ENCODE measurements at places on chromosomes 3 and 15.

GRCh38 chr15:61198722-61199121, 30.4 kb downstream of the RORA start:
- DNase-seq = no peak

GRCh38 chr3:122598556-122598955, 21.1 kb downstream of the PARP15 start:
- DNase-seq = no peak

- DNase-seq = peak; percentile 23
Measured at GRCh38 chr3:42493798-42494151, 8.7 kb upstream of the VIPR1 start.

DNA sequence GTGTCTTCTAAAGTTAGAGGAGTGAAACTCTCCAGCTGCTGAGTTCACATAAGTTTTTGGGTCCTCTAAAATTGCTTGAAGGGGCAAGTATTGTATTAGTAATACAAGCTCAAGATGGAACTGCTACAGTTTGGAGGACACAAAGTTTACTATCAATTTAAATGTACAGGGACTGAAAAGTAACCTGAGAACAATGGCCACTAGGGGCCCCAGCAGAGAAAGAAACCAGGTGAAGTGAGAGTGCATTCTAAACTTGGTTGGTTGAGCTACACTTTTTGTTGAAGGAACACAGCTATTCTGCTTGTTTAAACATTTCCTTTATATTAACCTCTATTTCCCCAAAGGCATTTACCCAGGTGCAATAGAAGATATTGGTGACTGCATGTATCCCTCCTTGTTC, 755.5 kb downstream of the GBE1 start:
- no peak for DNase-seq

DNA sequence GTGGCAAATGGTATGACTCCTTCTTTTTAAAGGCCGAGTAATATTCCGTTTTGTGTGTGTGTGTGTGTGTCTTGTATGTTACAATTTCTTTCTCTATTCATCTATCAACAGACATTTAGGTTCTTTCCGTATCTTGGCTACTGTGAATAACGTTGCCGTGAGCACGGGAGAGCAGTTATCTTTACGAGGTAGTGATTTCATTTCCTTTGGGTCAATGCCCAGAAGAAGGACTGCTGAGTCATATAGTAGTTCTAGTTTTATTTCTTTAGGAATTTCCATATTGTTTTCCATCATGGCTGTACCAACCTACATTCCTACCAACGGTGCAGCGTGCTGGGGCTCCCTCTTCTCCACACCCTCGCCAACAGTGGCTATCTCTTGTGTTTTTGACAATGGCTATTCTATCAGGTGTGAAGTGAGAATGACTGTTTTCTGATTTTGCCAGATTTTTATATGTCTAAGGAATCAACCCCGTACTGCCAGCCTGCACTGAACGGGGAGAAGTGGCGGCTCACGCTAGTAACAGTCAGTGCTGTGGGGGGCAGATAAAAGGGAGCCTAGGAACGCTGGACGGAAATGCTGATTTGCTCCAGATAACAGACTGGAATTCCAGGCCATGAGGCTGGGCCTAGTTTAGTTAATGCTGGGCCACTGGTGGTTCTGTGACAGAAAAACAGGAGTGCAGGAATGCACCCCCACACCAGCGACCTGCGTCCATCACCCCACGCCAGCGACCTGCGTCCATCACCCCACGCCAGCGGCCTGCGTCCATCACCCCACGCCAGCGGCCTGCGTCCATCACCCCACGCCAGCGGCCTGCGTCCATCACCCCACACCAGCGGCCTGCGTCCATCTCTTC, 168.1 kb downstream of the XXYLT1 start:
- DNase-seq = peak; percentile 66

GRCh38 chr3:175988401-175988800, 1129.3 kb downstream of the NAALADL2 start:
- no peak for DNase-seq

DNA sequence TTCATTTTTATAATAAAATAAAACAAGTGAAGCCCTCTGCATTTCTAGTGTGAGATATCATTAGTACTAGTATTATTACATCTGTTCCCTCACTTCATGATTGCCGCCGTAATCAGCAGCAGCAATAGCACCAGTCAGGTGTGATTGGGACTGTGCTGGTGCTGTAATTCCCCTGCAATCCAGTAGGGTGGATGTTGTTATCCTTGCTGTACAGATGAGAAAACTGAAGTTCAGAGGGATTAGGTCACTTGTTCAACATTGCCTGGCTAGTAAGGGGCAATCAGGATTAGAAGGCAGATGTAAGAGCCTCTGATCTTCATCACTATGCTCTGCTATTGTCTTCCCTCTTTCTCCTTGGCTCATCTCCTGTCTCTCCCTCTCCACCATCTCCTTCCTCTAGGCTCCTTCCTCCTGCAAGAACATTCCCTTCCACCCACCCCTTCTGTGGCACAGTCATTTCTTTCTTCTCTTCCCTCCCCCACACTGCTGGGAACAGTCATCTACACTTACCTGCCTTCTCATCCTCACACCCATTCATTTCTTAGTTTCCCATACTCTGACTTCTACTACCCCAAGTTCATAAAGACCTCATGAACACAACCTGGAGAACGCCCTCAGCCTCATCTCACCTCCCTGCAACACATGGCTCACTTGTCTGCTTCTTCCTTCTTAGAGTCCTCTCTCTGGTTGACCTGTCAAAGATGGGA, 29.7 kb downstream of the CRYGS start:
- DNase-seq = no peak

GRCh38 chr3:190041333-190042041, 79.2 kb downstream of the P3H2 start:
- no peak for DNase-seq

All from stomach (tissue), 19 donors.